ENCODE measurements at places on chromosomes 1 and 21.

DNA sequence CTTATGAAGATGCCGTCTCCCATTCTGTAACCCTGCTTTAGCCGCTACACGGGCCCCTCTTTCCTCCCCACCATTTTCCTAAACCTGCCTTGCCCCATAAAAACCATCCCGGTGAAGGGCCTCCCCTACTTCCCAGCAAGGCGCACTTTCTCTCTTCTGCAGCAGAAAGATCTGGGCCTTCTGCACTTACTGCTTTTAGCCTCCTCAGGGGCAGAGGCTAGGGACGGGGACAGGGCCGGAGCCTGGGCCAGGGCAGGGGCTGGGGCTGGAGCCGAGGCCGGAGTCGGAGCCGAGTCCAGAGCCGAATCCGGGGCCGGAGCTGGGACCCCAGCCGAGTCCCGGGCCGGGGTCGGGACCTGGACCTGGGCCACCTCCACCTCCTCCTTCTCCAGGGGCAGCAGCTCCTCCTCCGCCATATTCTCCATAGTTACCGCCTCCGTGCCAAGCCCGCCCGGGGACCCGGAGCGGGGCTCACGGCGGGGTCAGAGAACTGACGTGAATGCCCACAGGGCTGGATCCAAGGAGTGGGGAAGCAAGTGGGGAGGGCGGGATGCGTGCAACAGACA is 382 bp downstream of the TRMT1L start:
- no peak for DNase-seq

- no peak for DNase-seq
Observed at GRCh38 chr1:182293119-182293589, 98.4 kb downstream of the GLUL start.

DNA sequence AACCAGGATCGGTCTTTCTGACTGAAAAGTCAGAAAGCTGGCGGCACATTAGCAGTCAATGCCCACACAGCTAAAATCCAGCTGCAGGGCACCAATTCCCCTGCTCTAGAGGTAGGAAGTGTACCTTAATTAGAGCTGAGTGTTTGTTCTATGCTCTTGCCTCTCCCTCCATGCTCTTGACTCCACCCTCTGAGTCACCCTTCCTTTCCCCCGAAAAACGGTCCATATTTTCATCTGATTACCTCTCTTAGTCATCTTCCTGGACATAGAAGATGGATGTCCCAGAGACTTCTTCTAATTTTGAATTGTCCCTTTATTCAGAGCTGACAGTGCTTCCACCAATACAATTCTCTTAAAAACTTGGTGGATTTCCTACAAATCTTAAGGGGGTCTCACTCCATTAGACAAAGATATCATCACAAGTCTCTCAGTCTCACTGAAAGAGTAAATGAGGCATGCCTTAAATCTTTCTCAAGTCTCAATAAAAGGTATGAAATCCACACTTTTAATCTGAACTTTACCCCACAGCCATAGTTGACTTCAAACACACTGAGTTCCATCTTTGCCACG is 44.1 kb upstream of the SLC19A1 start:
- DNase-seq: no peak

DNA sequence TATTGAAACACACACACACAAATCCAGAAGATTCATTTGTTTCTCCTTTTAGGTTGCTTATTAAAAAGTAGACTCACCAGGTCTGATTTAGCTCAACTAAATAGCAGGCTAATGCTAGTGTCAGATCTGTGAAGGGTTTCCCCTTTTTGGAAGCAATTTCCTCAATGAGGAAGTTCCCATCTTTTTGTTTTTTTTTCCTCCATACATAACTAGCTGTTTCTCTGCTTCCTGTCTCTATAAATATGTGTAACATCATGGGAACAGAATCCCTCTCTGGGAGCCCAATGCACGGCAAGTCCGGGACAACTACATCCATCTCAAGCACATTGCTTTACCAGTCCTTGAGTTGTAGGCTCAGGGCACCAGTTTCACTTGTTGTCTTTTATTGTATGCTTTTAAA is 1421.1 kb downstream of the PLA2G4A start:
- no peak for DNase-seq

DNA sequence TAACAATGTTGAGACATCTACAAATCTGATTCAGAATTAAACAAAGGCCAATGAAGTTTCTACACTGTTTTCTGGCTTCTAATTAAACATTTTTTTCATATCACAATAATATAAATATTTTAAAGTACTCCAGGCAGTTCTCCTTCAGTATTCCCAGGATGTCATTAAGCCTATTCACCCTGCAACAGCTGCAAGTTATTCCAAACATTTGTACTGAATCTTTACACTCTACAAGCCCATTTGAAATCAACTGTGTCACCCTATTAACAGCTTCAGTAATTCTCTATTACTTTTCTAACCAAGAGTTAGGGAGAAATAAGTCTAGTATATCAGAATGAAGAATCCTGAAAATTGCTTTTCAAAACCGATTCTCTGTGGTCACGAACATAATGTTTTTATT is 124.6 kb downstream of the OLFML2B start:
- no peak for DNase-seq

GRCh38 chr1:40090652-40091355 is 6.2 kb downstream of the PPT1 start:
- DNase-seq: no peak

DNA sequence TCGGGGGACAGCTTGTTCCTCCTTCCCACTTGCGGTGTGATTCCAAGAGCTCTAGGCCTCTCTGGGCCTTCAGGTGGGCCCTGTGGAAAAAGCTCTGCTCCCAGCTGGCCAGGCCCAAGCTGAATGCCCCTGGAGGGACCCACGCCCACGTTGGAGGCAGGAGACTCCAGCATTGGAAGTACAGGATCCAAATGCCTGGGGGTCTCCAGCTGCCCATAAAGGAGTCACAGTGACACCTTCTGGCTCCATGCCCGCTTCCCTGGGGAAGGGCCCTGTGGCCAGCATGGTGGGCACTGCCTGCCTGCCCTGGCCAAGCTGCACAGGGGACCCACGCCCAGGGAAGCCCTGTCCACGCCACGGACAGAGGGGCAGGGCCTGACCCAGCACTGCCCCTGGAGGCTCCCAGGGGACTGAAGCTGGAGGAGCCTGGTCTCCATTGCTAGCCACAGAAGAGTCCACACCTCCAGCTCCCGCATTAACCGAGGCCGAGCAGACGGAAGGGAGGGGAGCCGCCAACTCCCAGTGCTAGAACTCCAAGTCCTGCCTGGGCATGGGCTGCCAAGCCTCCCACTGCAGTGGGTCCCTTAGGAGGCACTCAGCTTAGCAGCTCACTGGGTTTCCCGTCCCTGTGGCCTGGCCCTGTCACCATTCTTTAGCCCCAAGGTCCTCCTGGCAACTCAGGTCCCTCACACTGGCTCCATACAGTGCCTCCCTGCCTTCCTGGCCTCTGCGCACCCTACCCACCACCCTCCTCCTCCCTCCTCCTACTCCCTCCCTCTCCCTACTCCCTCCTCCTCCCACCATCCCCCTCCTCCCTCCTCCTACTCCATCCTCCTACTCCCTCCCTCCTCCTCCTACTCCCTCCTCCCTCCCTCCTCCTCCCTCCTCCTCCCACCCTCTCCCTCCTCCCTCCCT is 41.9 kb downstream of the WNT9A start:
- DNase-seq: no peak

DNA sequence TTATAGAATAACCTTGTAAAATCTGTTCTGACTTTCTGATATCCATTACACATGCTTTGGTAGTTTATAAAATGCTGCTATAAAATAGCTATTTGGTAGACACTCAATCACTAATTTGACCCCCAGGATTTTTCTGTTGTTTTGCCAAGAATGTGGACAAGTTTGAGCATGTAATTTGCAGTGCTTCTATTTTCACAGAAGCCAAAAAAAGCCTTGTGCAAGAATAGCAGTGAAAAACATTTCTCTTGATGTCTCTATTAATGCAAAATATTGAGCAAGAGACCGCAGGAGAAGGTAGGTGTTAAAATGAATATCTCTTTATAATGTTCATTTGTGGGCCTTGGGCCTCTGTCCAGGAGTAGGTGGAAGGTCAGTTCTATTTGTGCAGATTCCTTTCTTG is 22.5 kb downstream of the MAP3K7CL start:
- no peak for DNase-seq

Measured in bone marrow (tissue), 2 donors.